ENCODE measurements at places on chromosomes 1 and 21.

GRCh38 chr1:107444302-107444701 is 303.5 kb downstream of the NTNG1 start:
- DNase-seq, result no peak

- no peak for DNase-seq
Measured at GRCh38 chr1:48792961-48793360, 16.3 kb upstream of the BEND5 start.

GRCh38 chr21:15874615-15875014 is 144.8 kb downstream of the USP25 start:
- no peak for DNase-seq

DNA sequence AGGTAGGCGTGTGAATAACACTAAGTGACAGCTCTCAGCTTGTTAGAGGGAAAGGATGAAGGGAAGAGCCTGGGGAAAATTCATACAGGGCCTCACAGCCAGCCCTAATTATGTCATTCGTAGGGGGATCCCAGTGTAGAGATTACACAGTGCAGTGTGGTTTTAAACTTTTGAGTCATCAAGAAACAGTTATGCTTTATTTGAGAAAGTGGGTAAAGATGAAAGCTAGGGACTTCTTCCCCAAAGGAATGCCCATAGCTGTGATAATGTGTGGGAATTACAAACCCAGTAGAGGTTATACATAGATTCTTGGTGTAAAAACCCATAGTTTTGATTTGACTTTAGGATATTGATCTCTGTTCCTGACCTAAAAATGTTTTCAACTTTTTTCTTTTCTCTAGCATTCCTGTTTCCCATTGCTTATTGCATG is 1.9 kb downstream of the TTF2 start:
- no peak for DNase-seq

- no peak for DNase-seq
Measured at GRCh38 chr1:22393587-22393986, 58.1 kb upstream of the ZBTB40 start.

DNA sequence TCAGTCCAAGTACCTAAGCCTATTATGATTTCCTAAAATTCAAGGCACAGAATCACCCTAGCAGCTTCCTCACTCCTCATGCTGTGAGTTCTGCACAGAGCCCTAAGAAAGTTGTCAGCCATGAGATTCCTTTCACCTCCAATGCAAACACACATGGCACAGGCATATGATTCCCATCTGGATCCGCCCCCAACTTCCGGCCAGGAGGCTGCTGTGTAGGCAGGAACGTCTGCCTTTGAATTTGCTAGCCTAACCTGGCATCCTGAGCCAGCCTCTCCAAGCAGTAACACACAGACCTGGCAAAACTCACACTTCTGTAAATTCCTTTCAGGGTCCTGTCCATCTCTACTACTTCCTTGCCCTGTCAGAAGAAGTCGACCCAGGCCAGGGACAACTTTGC is 521.1 kb upstream of the BEND5 start:
- DNase-seq, result peak; percentile 4

DNA sequence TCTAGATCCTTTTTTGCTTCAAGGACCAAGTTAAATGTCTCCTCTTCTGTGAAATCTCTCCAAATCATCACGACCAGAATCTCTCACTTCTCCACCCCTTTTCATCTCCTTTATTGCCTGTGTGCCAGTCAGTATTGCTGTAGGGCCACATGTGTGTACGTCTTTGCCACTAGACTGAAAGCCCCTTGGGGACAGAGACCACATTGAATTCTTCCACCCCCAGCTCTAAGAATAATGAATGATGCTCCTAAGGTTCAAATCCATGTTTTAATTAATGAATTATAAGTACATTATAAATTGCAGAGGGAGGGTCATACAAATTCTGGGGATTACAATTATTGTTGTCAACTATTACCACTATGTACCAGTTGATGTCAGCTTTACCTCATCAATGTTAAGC is 343.8 kb downstream of the USP25 start:
- no peak for DNase-seq

- DNase-seq, result peak; percentile 94
Measured at GRCh38 chr1:85584264-85584781, 3.8 kb downstream of the CCN1 start.

DNA sequence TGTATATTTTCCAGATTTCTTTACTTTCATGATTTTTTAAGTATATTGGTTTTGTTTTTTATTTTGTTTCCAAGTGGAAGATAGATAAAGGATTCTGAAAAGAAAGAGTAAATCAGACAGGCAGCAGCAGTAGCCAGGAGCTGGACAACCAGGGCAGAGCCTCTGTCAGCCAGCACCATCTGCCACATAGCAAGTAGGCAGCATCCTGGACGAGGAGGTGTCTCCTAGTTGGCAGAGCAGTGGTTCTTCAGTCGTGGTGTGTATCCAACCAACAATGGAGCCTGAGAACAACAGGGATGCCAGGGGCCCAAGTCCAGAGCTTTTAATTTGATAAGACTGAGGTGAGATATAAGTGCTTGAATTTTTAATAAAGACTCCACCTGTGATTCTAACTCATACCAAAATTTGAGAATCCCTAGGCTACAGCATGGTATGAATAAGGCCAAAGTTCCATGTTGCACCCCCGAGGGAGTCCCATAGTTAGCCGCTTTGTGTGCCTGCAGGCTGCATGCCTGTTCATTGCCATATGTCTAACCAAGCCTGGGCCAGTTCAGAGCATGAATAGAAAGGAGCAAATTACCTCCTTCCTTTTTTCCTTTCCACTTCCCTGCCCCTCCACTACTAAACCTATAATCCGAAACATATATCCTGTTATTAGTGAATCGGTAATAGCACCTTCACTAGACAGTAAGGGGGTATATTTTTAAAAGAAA is 153.2 kb downstream of the NTNG1 start:
- no peak for DNase-seq

GRCh38 chr21:46188226-46189212 is 4.3 kb upstream of the SPATC1L start:
- peak; percentile 28 for DNase-seq
